Aorta (tissue), 5 donors: ENCODE measurements at places on chromosomes 1 and 21.
A peak's percentile ranks its signal among the peaks of the same experiment; 100 is the strongest.

DNA sequence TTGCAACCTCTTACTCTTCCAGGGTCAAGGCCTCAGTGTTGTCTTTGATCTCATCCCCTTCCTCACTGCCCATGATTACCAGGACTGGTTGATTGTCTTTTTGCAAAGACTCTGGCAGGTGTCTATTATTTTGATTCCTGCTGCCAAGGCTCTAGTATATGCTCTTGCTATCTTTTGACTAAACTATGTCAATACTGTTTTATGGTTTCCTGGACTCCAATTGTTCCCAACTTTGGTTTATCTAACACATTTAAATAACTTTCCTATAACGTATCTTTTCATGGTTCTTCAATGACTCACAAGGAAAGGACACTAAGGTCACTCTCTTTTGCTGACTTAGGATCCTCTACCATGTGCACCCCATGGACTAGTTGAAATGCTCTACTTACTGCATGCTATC lies 141.5 kb downstream of the PTPRC start:
- no peak for DNase-seq

DNA sequence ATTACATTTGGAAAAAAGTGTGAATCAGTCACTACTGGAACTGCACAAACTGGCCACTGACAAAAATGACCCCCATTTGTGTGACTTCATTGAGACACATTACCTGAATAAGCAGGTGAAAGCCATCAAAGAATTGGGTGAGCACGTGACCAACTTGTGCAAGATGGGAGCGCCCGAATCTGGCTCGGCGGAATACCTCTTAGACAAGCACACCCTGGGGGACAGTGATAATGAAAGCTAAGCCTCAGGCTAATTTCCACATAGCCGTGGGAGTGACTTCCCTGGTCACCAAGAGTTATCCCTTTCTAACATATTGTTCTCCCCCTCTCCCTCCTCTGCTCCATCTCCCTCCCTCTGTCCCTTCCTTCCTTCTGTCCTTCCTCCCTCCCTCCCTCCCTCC lies 47.7 kb upstream of the RHOU start:
- no peak for DNase-seq

DNA sequence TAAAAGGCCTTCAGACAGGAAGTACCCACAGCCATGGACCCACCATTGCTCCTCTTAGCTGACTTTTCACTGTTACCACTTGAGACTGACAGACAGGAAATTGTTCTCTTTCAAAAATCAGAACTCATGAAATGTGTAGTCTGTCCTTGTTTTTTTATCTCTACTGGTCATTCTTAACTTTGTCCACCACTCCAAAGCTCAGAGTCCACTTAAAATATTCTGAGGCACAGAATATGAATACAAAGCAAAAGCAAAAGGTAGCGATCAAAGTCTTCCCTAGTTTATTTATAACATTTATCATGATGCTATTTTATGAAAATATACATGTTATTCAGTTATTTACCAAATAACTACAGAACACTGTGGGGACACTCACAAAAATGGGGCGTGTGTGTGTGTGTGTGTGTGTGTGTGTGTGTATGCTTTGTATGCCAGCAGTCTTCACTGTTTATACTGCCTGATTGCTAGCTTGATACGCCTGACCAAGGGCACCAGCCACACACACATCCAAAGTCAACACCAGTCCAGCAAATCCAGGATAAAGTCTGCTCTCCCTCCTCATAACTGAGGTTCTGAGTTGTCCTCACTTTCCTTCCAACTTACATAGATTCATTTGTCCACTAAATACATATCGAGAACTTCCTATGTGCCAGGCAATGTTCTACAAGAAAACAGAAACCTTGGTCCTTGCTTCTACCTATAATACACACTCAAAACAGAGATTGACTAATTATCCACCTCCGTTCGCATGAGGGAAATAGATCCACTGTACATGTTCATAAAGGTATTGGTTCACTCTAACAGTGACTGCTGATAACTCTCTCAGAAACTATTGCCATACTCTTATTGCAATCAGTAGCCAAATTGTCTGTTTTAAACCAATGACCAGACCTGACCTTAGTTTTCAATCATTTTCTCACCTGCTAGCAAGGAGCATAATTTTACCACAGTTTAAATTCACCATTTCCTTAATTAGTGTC lies 79.4 kb downstream of the ERICH3 start:
- DNase-seq = no peak

DNA sequence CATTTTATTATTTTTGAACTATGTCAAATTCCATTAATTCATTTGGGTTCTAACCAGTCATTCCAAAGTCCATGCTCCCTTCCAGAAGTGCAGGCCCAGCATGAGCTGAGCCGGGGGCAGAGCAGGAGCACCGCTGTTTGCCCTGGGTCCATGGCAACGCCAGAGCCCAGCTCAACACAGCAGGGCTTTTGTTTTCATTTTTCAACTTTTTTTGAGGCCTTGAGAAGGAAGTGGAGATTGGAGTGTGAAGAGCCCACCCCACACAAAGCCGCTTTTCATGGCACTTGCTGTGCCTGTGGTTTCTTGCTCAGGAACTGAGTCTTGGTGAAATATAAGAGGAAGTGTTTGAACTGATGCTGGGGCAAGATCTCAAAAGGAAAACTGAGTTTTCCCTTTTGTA lies 13.2 kb upstream of the PRMT2 start:
- DNase-seq = peak; percentile 83
